ENCODE measurements at places on chromosomes 3 and 15.
A peak's percentile ranks its signal among the peaks of the same experiment; 100 is the strongest.

DNA sequence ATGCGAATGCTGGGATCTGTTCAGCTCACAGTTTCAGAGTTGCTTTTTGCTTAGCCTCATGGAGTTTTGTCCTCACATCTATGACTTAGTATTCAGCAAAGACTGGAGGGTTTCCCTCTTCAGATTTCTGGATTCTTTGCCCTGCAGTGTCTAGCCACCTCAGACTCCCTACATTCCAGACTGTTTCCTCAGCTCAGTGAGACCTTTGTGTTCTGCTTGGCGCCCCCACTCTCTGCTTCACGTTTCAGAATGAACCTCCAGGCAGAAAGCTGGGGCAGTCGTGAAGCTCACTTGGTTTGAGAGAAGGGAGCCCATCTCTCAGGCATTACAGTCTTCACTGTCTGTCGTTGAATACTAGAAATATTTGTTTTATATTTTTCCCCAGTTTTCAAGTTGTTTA is 118.1 kb downstream of the CACNA1D start:
- no peak for DNase-seq

DNA sequence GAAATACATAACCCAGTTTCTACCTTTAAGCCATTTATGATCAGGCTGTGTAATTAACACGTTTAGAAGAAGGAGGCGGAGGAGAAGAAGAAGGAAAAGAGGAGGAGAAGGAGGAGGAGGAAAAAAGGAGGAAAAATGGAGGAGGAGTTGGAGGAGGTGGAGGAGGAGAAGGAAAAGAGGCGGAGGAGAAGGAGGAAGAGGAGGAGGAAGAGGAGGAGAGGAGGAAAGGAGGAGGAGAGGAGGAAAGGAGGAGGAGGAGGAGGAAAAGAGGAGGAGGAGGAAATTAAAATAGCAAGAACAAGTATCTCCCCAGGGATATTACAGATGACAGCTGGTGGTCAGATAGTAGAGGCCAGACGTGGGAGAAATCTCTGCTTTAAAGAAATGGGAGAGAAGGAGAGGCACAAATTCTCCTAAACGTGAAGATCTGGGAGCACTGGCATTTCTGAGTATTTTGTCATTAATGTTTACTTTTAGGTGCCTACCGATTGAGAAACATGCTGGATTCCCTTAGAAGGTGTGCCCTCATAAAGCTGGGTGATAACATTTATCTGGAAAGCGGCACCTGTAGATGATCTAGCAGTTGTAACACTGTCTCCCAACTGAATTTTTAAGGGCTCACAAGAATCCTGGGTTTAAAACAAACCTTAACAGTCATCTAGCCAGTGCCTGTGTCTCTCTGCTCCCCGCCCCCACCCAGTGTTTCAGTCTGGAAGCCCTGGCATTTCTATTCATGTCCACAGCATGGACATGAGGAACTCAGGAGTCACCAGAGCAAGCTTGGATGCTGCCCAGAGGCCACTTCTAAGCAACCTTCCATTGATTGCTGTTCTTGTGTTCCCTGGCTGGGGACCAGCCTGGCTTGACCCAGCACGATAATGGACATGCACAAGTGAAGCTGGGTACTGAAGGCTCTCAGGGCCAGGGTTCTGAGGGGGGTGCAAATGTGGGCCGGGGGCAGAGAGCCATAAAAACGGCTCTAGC is 75.2 kb downstream of the CHRNA7 start:
- no peak for DNase-seq

- no peak for DNase-seq
Observed at GRCh38 chr15:63052961-63053698, 10.6 kb downstream of the TPM1 start.

DNA sequence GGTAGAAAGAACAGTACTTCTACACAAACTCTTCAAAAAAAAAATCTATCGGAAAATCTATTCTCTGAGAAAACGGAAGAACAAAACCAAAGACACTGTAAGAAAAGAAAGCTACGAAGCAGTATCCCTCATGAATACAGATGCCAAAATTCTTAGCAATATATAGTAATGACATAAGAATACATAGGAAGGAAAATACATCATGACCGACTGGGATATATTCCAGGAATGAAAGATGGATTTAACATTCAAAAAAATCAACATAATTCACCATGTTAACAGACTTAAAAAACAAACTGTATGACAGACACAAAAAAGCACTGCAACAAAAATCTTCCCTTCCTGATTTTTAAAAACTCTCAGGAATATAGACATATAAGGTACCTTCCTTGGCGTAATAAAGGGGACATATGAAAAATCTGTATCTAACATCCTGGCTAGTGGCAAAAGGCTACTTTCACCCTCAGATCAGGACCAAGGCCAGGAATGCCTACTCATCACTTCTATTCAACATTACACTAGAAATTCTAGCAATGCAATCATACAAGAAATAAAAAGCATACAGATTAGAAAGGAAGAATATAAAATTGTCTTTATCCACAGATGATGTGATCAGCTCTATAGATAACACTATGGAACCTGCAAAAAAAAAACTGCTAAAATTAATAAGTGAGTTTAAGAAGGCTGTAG is 77.6 kb upstream of the XXYLT1 start:
- DNase-seq: no peak

GRCh38 chr3:142878649-142879300 is 10.1 kb downstream of the PCOLCE2 start:
- no peak for DNase-seq

DNA sequence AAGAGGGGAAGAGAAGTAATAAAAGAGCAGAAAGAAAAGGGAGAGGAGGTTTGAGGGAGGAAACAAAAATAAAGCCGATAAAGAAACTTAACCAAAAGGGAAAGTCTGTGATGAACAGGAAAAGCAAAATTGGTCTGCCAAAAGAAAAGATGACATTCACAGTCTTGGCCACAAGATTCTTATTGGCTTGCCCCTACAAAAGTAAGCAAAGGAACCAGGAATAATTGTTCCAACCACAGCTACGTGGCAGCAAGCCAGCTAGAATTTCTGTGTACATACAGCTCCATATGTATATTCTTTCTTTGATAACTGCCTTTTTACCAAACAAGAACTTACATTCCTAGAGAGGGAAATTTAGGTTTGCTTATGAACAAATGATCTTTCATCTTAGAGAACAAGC is 79.6 kb downstream of the MLH1 start:
- DNase-seq: no peak

- no peak for DNase-seq
Observed at GRCh38 chr3:181017690-181018089, 28.2 kb upstream of the DNAJC19 start.

- no peak for DNase-seq
Observed at GRCh38 chr3:129599607-129600006, 6.9 kb downstream of the PLXND1 start.

GRCh38 chr3:100810671-100811070 is 101.4 kb downstream of the TFG start:
- DNase-seq: no peak

- DNase-seq: no peak
Observed at GRCh38 chr3:15875016-15875689, 77.4 kb upstream of the ANKRD28 start.

GRCh38 chr3:128071771-128072453 is 19.7 kb downstream of the SEC61A1 start:
- DNase-seq: peak; percentile 34

GRCh38 chr3:146416366-146416765 is 53.0 kb downstream of the PLSCR2 start:
- DNase-seq: no peak

GRCh38 chr15:23538648-23539047 is 26.8 kb upstream of the MKRN3 start:
- DNase-seq: no peak

- no peak for DNase-seq
Observed at GRCh38 chr3:102480139-102480538, 45.3 kb downstream of the ZPLD1 start.

DNA sequence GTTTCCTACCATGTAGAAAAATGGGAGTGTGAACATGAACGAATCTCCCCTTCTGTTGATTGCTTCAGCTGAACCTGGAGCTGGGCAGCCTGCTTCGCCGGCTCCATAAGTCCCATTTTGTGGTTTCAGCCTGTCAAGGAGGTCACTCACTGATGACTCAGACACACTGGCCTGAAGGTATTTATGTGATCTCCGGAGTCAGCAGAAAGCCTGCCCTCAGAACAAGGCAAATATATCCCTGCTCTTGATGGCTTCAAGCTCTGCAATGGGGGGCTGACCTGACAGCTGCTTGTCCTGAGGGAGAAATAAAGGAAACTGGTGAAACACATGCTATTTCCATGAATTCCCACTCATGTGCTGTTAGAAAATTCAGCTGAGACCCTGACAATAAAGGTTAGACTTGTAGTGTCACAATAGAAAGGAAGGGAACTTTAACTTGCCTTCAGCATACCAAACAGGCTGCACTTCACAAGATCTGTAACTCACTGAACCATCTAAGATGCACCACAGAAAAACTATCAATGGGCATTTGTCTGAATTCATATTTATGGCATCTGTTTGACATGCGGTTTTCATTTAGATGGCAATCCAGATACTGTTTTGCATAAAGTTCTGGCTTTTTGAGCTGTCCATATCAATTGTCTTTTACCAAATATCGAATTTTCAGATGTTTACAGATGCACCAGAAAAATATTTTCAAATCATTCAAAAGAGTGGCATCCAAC is 282.0 kb upstream of the VEPH1 start:
- no peak for DNase-seq

- no peak for DNase-seq
Observed at GRCh38 chr3:132568422-132568821, 28.6 kb upstream of the ACKR4 start.

GRCh38 chr3:66816090-66816761 is 181.9 kb upstream of the KBTBD8 start:
- peak; percentile 56 for DNase-seq

DNA sequence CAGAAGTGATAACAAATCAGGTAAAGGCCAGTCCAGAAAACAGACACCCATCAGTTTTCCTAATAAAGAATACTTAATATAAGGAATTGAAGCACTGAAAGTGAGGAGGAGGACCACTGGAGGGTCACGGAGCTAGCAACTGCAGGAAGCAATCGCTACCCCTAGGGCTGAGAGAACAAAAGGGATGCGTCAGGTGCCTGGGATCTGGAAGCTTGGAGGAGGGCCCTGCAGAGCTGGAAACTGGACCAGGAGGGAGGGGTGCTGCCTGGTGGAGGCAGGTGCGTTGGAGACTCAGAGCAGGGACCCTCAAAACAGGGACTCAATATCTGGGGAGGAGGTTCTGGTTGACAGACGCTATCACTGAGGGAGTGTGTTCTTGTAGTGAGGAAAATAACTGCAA is 308.1 kb upstream of the RASGRP1 start:
- no peak for DNase-seq

GRCh38 chr3:99579246-99579645 is 59.1 kb upstream of the COL8A1 start:
- DNase-seq: no peak

DNA sequence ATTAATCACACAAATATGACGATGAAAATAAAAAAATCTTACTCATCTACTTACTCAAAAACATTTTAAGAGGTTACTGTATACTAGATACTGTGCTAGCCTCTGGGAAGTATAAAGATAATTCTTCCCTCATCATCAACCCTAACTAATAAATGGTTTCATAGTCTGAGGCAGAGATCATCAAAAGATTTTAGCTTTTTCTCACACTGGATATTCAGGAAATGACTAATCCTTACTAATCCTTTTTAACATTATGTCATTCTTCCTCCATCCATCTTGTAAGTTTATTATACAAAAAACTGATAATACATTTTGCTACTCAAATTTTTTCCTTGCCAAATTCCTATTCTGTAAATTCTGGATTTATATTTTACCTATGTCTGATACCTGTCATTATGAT is 29.7 kb downstream of the ACAD11 start:
- no peak for DNase-seq

DNA sequence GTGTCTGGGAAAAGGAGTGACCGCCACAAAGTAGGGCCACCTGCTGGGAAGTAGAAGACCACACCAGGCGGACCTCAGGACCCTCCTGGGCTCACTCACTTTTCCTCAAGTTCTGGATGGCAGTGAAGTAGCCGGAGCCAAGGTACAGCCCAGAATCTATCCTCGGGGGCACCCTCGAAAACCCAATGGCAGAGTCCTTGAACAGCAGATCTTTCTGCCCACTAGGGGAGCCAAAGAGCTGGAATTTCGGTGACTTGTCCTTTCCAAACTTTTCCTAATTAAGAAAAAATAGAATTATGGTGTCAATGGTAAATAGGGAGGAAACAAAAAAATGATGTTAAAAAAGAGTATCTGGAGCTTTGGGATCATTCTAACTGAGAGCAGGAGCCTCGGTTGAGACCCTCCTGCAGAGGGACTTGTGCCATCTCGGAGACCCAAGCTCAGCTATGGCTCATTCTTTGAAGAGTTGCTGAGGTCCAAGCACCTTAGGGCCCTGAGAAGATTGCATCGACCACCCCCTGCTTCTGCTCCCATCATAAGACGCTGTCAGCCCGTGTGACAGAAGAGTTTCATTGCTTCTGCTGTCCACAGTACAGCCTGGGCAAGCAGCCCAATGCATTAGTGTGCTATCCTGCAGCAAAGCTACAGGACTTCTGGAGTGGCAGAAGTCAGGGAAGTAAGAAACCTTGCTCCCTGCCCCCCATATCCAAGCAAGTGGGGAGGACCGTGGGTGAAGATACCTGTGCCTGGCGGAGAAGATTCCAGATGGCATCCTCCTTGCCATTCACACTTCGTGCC is 14.8 kb downstream of the LTF start:
- no peak for DNase-seq

DNA sequence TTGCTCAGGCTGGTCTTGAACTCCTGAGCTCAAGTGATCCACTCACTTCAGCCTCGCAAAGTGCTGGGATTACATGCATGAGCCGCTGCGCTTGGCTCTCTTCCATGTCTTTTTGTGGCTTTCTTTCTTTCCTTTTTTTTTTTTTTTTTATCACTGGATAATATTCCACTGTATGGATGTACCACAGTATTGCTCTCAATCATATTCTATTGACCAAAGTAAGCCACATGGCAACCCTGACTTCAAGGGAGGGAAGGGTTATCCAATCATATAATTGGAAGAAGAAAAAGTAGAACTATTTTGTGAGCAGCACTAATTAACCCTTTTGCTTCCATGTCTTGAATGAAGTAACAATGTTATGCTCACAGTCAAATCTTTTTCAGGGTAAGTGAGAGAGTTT is 307.0 kb upstream of the RASGRP1 start:
- no peak for DNase-seq

GRCh38 chr15:51195459-51195858 is 100.8 kb upstream of the TNFAIP8L3 start:
- no peak for DNase-seq

DNA sequence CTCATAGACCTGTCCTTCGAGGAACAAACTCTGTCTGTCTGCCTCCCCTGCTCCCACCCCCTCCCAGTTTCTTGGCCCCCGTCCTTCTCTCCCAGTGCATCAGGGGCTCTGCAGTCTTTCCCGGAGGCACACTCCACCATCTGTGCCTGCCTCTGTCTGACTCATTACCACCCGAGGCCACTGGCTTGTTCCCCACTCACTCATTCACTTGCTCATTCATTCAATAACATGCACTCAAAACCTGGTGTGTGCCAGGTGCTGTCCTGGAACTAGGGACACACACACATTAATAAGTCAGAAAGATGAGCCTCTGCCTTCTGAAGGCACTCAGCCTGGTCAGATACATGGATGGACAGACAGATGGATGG is 12.4 kb downstream of the AMIGO3 start:
- no peak for DNase-seq
